Activated CD4-positive, CD25-positive, alpha-beta regulatory T cell treated with anti-CD3 and anti-CD28 coated beads, Interleukin-2, amount 50 U/mL, for 16 hours (primary cell): ENCODE measurements at places on chromosomes 5 and 9.

GRCh38 chr5:155844542-155844941, 482.4 kb upstream of the SGCD start:
- DNase-seq, result no peak

GRCh38 chr5:44807269-44807668, 1.5 kb upstream of the MRPS30 start:
- no peak for DNase-seq

GRCh38 chr9:89711866-89712265, 107.1 kb downstream of the GADD45G start:
- no peak for DNase-seq

- no peak for DNase-seq
Measured at GRCh38 chr5:108148715-108149139, 233.2 kb downstream of the FBXL17 start.

DNA sequence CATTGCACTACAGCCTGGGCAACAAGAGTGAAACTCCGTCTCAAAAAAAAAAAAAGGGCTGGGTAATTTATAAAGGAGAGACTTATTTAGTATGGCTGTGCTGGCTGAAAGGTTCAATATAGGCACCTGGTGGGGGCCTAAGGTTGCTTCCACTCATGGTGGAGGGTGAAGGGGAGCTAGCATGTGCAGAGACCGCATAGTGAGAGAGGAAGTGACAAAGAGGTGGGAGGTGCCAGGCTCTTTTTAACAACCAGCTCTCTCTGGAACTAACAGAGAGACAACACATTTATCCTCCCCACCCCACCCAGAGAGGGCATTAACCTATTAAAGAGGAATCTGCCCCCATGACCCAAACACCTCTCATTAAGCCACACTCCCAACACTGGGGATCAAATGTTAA, 28.9 kb upstream of the SERINC5 start:
- no peak for DNase-seq

- DNase-seq, result no peak
Measured at GRCh38 chr5:139658928-139659667, 10.9 kb downstream of the CXXC5 start.

DNA sequence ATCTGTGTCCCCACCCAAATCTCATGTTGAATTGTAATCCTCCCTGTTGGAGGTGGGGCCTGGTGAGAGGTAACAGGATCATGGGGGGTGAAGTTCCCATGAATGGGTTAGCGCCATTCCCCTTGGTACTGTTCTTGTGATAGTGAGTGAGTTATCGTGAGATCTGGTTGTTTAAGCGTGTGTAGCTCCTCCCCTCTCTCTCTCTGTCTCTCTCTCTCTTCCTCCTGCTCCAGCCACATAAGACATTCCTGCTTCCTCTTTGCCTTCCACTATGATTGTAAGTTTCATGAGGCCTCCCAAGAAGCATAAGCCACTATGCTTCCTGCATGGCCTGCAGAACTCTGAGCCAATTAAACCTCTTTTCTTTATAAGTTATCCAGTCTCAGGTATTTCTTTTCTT, 28.8 kb downstream of the C5orf15 start:
- no peak for DNase-seq
